GM12878 (cell line): ENCODE measurements at places on chromosomes 6 and 20. TPM values are rescaled to one million over a fixed set of nuclear protein-coding genes. Genes with fewer than 3 reads are reported as not detected.

SPDEF gene
- not detected in 2 replicates for polyA plus RNA-seq

NEDD9 gene
- polyA plus RNA-seq: 9.1 and 12.1 TPM in 2 replicates

BPIFB1 gene
- not detected in 2 replicates for polyA plus RNA-seq

DNA sequence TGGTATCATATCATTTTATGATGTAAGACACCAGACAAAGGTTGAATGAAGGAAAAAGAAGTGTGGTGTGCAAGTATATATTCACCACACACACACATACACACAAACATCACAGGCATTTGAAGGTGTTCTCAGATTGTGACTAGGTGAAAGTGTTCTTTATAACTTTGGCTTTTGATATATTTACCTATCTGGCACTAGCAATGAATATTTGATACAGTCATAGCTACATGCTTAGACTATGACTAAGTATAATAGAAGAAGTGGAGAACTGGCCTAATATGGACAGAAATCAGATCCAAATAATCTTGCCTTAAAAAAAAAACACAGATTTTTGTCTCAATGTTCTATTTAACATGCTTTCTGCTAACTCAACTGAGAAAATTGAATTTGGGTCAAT lies 809.9 kb downstream of the KIF16B start:
- no peak for DNase-seq

DNA sequence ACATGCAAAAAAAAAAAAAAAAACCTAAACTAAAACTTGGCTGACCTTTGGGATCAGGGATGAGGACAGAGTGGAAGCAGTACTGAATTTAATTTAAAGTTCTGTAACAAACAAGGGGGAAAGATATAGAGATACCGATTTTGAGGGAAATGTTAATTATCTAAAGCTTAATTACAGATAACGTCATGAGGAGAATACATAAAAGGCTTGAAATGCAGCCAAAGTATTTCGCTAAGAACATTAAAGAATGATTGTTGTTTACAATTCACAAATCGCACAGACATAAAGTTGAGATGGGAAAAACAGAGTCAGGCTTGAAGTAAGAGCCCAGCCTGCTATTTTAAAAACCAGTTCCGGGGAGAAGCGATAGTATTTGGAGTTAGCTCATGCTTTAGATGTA lies 208.0 kb upstream of the SASH1 start:
- DNase-seq: no peak

- peak; percentile 79 for DNase-seq
These were observed 305.4 kb downstream of the FARS2 start for GRCh38 chr6:5566718-5567117.

- no peak for DNase-seq
These were observed 92.6 kb downstream of the MAP3K7 start for GRCh38 chr6:90494067-90494780.

DNA sequence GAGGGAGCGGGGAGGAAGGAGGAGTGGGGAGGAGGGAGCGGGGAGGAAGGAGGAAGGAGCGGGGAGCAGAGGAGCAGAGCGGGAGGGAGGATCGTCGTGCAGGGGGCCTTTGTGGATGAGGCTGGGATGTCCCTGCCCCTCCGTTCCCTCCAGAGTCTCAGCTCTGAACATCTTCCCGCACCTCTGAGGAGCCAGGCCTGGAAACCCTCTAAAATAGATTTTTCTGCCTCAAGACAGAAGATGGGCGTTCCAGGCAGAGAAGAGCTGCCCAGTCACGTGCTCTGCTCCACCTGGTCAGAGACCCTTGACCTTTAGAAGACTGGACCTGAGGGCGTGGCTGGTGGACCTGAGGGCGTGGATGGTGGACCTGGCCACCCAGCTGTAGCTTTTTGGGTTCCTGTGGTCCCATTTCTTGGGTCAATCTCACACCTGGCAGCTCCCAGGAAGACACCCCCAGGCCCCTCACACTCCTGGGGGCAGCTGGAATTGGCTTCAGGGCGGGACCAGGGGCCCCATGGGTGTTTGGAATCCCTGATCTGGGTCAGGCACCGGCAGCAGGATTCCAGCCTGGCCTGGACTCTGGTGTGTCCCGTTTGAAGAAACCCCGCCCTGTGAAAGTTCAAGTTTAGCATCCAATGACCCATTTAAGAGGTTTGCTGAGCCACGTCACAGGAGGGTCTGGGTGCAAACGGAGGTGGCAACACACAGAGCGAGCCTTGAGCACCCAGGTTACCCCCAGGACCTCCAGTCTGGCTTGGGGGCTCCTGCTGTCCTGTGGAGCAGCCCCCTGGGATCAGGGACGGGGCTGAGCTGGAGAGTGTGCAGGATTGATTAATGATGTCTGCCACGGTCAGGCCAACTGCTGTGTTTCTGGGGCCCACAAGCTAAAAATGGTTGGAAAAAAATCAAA lies 96.9 kb upstream of the BHLHE23 start:
- DNase-seq: no peak

DNA sequence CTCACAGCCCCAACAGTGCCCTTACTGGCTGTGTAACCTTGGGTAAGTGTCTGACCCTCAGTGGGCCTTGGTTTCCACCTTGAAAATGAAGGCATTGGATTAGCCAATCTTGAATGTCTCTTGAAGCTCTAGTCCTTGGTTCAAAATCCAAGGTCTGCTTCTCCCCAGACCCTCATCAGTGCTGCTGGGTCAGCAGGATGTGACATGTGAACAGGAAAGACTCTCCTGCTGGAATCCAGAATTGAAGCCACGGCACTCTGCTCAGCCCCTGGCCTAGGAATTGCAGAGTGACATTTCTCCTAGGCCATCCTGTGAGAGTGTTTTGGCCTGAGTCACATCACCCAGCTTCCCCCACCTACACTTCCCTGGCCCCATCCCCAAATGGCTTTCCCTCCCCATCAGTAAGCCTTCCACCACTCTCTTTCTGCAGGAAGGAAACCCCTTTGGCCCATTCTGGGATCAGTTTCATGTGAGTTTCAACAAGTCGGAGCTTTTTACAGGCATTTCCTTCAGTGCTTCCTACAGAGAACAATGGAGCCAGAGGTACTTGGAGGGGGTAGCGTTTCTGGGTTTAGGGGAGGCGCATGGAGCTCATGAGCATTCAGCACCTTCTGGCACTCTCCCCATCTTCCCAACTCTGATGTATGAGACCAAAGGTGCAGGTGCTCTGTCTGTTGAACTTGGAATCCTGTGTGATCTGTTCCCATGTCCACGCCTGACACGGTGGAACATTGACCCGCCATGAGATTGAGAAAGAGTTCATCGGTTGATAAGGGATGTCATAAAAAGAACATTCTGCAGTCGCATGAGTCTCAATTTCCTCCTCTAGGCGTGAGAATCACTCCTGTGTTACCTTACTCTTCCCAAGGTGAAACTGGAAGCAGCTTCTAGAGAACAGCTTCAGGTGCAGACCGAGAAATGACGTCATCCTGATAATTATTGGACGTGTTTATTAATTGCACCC lies 8.8 kb downstream of the POFUT1 start:
- DNase-seq: no peak
